ENCODE measurements at places on chromosomes 7 and 10.
A peak's percentile ranks its signal among the peaks of the same experiment; 100 is the strongest.

GRCh38 chr7:12233175-12233574, 22.1 kb downstream of the TMEM106B start:
- no peak for DNase-seq

GRCh38 chr10:64344211-64344610, 823.0 kb downstream of the REEP3 start:
- no peak for DNase-seq

DNA sequence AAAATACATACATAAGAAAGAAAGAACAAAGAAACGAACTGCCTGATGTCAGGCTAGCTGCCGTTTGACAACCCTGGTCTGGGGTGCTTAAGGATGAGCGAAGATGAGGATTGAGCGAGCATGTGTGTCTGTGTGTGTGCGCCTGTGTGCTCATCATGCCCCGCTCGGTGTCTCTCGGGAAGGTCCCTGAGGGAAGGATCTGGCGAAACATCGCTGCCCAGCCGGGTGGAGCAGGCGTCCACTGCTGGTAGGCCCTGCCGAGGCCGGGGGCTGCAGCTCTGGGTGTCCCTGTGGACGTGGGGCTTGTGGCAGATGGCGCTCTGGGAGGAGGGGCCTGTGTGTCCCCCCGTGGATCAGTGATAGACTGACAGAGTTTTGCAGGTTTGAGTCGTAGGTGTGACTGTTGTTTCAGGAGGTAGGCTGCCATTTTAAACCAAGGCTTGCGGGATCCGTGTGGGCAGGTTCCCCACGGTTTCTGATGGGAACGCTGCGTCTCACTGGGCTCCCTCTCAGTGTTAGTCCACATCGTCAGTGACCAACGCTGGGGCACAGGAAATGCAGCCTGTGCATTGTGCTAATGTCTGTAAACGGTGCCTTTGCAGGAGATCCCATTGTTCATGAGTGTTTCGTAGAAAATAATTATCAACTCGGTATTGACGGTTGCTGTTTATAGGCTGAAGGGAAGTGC, 5.9 kb upstream of the SUN1 start:
- no peak for DNase-seq

- no peak for DNase-seq
Measured at GRCh38 chr10:80661526-80661925, 123.8 kb downstream of the SH2D4B start.

- no peak for DNase-seq
Measured at GRCh38 chr10:94591461-94592205, 46.0 kb downstream of the HELLS start.

GRCh38 chr7:138338361-138338760, 121.7 kb upstream of the TRIM24 start:
- peak; percentile 2 for DNase-seq

GRCh38 chr10:71880425-71881306, 29.6 kb upstream of the PSAP start:
- no peak for DNase-seq

DNA sequence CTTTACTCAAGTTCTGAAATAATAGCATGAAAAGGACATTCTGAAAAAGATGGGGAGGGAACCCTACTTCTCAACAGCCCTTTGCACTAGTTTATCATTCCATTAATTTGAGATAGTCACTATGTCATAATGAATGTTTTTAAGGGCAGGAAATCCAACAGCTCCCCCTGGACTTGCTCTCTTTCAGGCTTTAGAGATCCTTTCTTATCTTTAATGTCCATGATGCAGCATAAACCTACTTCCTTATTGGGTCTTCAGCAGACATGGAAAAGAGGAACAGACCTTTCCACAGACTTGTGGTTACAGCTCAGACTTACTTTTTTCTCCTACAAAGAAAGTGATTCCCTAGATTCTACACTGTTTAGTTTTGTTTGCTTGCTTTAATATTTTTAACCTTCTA, 87.3 kb downstream of the IDE start:
- DNase-seq = peak; percentile 8

- DNase-seq = no peak
Measured at GRCh38 chr10:85666102-85666501, 700.5 kb downstream of the GRID1 start.

GRCh38 chr7:10821156-10821555, 152.5 kb upstream of the PHF14 start:
- DNase-seq = no peak

GRCh38 chr7:158030071-158030470, 557.6 kb downstream of the PTPRN2 start:
- no peak for DNase-seq

DNA sequence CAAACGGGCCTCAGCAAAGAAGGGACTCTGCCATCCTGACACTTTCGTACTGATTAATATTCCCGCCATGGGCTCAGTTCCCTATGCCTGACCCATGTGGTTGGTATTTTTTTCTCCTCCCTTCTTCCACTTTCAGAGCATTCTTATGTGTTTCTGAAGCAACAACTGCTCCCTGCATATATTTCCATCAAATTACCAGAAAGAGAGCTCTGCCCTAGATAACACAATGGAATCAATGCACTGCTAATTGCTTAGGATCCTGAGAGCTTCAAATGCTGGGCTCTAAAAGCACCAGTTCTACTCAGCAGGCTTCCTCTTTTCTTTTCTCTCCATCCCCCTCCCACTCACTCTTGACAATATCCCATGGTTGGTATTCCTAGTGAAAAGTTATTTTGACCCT, 5.3 kb downstream of the TECTB start:
- no peak for DNase-seq

DNA sequence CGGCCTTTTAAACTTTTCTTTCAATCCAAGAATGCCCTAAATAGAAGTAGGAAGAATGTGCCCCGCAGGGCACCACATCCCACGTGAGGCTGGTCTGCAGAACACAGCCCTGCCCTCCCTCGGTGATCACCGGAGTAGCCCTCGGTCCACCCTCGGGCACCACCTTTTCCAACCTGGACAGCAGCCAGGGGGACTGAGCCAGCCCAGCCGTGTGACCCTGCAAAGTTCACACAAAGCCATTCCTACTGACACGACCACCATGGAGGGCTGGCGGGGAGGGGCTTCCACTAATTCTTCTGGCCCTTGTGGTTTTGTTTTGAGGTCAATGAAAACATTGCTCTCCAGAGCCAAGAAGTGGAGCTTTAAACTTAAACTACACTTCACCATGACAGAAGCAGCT, 132.2 kb downstream of the TCERG1L start:
- DNase-seq = no peak

DNA sequence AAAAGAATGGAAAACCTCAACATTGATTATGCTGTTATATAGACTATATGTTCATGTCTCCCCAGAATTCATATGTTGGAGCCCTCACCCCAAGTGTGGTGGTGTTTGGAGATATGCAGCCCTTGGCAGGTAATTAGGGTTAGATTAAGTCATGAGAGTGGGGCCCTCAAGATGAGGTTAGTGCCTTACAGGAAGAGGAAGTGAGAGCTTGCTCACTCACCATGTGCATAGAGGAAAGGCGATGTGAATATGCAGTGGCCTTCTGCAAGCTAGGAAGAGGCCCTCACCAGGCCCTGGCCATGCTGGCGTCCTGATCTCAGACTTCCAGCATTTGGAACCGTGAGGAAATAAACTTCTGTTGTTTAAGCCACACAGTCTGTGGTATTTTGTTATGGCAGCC, 14.8 kb downstream of the ZNF33A start:
- no peak for DNase-seq

DNA sequence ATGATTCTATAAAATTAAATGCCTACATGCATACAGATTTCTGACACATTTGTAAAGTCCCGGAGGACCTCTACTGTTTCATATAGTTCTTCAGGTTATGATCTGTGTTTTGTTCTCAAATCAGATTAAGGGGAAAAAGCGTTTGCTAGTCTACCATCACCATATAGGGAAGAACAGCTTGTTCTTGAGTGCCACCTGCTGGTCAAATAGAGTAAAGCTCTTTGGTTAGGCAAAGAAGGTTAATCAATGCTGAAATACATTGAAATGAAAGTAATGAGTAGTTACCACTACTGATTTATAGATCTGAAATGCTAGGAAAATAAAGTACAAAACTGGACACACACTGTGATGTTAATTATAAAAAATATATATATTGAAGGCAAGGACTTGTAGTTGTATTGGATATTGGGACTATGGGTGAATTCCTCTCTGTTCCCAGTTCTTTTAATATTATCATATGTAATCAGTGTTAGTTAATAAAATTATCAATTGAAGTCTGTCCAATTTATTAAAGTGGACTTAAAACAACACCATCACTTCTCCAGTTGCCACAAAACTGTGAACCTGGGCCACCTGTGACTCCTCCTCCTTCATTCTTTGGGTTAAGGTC, 72.6 kb upstream of the PDLIM1 start:
- peak; percentile 65 for DNase-seq

- DNase-seq = no peak
Measured at GRCh38 chr7:30934732-30935568, 23.3 kb downstream of the AQP1 start.

Data from fibroblast of skin of back (primary cell).